ENCODE measurements at places on chromosomes 3 and 15.

GRCh38 chr3:147427746-147428145 lies 18.6 kb downstream of the ZIC1 start:
- no peak for DNase-seq

GRCh38 chr15:61049934-61050333 lies 179.2 kb downstream of the RORA start:
- DNase-seq = no peak

- no peak for DNase-seq
These were observed 1267.6 kb downstream of the OTOL1 start for GRCh38 chr3:162764051-162764807.

DNA sequence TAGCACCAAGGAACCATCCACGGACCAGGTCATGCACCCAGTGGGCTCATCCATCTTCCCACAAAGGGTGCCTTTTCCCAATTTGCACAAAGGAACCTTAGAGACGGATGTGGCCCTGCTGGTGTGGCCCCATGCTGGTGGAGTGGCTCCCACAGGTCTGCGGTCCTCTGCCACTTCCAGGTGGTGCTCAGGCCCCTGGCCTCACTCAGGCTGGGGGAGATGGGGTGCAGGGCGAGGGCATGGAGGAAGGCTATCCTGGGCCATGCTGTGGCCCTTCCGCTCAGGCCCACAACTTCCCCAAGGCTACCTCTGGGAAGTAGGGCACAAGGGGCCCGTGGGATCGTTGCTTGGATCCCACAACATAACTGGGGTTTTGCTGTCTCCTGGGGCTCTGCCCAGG lies 5.2 kb upstream of the SYNM start:
- no peak for DNase-seq

DNA sequence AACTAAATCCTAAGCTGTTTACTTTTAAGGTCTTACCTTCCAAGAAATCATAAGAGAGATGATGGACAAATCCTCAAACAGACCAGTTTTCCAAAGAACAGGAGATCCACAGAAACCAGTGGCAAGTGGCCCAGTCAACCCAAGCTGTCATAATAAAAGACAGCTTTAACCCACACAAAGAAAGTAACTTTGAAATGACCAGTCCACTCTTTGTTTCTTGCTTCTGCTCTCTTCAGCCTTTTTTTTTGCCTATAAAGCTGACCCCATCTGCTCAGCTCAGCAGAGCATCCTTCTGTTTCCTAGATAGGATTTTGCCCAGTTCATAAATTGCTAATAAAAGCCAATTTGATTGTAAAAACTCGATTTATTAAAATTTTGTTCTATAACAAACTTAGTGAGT lies 299.4 kb downstream of the OXSM start:
- no peak for DNase-seq

DNA sequence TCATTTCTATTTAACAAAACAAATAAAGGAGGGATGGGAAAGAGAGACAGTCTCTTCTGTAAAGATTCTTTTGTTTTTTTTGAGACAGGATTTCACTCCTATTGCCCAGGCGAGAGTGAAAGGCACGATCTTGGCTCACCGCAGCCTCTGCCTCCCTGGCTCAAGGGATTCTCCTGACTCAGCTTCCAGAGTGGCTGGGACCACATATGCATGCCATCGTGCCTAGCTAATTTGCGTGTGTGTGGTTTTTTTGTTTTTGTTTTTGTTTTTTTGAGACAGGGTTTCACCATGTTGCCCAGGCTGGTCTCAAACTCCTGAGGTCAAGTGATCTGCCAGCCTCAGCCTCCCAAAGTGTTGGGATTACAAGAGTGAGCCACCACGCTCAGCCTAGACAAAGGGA lies 23.3 kb downstream of the STAG1 start:
- no peak for DNase-seq

DNA sequence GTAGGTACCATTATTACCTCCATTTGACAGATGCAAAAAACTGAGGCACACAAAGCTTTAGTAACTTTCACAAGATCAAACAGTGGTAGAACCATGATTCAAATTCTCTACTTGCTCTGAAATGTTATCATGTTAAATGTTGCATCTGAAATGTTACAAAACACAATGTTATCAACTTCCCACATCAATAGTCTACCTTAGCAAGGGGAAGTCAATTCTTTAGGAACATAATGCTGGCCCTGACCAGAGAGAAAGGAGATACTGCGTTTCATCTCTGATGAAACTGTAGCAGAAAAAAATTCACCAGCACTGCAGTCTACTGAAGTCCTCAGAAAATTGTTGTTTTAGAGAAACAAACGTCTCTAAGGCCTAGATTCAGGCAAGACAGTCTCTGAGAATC lies 174.1 kb downstream of the SATB1 start:
- no peak for DNase-seq

GRCh38 chr15:92930776-92931175 lies 30.7 kb downstream of the CHD2 start:
- DNase-seq = no peak

Data from activated effector memory CD4-positive, alpha-beta T cell treated with Interleukin-2 at 50 U/mL for 16 hours (primary cell).